Right lung (tissue), 10 donors: ENCODE measurements at places on chromosomes 12 and 14.

GRCh38 chr12:52496054-52496453 lies 3.0 kb upstream of the KRT6A start:
- DNase-seq = no peak

GRCh38 chr14:91149462-91149861 lies 35.6 kb downstream of the DGLUCY start:
- no peak for DNase-seq

DNA sequence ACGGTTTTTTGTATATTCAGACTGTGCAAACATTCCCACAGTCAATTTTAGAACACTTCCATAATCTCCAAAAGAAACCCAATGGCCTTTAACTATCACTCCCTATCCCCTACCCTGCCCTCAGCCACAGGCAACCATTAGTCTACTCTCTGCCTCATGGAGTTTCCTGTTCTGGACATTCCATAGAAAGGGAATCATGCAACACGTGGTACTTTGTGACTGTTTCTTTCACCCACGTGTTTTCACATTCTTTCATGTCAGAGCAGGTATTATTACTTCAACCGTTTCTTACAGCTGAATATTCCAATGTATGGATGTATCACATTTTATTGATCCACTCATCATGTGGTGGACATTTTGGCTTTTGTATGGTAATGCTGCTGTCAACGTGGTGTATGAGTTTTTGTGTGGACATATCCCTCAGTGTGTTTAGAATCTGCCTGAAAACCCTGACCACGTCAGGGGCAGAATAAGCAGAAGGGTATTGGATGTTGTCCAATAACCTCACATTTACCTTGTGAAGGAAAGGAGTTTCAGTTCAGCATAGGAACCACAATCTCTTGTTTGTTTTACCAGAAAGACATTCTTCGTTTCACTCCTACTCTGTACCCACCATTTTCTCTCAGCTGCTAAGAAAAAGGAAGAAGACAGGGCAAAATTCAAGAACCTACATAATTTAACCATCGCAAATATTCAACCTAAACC lies 107.5 kb upstream of the DYRK2 start:
- DNase-seq = no peak

- no peak for DNase-seq
Measured at GRCh38 chr12:122327494-122328385, 61.4 kb upstream of the VPS33A start.

DNA sequence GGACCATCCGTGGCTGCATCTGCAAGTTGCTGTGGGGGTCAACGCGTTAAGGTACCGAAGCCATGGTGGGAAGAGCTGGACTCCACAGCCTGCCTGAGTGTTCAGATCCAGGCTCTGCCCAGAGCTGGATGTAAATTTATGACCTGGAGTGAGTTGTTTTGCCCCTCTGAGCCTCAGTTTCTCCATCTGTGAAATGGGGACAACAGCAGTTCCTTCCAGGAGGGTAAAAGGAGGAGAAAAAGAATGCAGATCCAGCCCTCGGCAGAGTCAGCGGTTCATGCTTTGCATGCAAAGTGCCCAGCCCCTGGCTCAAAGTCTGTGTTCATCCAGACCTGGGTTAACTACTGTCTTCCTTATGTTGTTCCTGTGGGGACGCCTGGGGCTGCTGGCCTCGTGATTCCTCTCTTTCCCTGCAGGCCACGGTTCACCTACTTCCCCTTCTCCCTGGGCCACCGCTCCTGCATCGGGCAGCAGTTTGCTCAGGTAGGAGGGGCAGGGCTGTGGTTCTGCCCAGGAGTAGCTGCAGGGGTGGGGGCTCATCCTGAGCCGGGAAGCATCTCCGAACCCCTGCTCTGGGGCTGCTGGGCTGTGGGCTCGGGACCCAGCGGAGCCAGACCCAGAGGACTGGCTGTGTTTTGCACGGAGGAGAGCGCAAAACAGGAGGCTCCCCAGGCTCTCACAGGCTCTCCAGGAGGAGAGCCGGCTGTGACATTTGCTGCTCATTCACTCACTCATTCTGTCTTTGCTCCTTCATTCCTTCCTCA lies 41.9 kb downstream of the CYP46A1 start:
- DNase-seq = no peak

DNA sequence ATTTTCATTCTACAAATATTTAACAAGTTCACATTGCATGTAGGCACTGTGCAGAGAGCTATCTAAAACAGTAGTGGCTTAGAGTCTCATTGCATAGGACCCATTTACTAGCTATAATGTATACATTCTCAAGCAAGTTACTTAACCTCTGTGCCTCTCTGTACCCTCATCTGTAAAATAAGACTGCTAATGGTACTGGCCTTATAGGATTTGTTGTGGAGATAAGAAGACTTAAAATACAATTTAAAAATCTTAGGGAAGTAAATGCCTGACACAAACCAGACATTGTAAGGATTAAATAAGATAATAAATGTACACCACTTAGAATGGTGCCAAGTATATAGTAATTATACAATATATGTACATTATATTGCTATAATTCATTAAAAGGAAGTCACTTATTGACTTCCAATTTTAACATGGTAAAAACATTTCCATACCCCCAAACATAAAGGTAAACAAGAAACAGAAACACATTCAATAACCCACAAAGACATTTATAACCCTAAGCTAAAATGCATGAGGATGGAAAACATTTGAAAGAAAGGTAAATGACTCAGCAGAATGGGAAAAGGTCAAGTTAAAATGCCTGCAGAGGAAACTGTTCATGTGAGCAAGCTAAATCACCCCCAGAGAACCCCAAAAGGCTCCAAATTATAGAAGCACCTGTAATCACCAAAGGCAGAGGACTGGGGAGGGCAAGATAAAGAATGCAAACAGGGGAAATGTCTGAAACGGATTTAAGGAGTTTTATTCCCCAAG lies 30.8 kb downstream of the RPS6KA5 start:
- DNase-seq = no peak

DNA sequence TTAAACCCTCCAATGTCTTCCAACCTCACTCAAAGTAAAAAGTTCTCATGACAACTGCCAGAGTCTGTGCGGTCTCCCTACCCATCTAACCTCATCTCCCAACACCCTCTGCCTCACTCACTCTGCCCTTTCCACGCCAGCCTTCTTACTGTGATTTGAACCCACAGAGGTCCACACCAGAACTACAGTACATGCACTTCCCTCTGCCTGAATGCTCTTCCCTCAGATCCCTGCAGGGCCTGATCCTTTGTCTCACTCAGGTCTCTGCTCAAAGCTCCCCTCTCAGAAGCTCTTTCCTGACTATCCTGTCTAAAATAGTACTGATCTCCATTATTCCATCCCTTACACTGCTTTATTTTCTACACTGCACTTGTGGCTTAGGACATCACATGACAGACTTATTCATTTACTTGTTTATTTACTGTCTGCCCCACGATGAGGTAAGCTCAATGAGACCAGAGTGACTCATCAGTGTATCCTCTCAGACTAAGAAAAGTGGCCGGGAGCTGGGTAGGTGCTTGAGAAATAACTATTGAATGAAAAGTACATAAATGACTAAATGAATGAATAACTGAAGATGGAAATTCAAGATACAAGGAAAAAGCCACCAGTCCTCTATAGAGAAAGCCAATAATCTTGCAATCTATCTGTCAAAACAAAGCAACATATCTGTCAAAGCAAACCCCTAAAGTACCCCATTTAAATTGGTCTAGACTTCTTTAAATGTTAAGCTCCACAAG lies 17.1 kb downstream of the POMT2 start:
- no peak for DNase-seq

GRCh38 chr12:56296295-56296694 lies 3.8 kb downstream of the CS start:
- DNase-seq = no peak

GRCh38 chr14:97219431-97220017 lies 422.3 kb downstream of the VRK1 start:
- no peak for DNase-seq

GRCh38 chr12:122855928-122856831 lies 20.9 kb downstream of the HIP1R start:
- no peak for DNase-seq

- DNase-seq = no peak
Measured at GRCh38 chr14:64158608-64159007, 135.6 kb downstream of the ESR2 start.

GRCh38 chr12:23354800-23355199 lies 594.7 kb downstream of the SOX5 start:
- no peak for DNase-seq

- no peak for DNase-seq
Measured at GRCh38 chr12:38892087-38892786, 13.2 kb downstream of the CPNE8 start.

DNA sequence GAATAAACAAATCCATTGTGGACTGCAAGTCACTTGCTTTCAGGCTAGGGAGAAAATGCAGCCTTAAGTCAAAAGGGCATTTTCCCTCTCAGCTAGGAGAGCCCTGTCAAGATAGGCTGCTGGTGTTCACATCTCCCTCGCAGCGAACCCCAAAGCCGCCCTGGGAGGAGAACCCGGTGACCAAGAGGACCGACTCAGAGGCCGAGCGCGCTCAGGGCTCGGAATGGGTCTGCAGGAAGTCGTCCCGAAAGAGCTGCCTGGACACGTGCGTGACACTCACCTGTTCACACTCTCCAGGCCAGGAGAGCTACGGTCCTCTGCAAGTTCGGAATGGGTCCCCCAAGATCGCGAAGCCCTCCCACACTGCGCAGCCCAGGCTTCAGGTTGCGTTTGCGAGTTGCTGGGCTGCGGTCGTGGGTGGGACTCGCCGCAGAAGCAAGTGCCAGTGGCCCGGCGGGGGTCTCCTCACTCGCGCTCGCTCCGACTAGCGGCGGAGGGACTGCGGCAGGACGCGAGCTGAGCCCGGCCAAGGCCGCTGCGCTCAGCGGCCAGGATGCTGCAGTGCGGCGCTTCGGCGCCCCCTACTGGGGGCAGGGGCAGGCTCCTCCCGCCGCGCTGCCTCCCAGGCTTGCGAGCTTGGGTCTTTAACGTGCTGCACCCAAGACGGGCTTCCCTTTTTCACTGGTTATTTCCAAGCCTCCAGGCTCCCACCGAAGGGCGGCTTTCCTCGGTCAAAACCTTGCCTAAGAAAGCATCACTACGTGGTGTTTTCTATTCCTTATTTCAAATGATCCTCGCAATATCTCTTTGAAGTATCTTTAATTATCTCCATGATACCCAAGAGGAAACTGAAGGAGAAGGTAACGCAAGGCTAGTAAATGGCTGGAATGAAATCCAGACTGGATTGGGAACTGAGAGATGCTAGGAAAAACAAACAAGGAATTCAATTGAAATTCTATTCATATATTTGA lies at the start of gene RERG:
TSS of gene RERG (minus strand) at position 503 of the 971 bp plus-strand sequence. CDS start 3,928 bp downstream, outside the sequence.
- DNase-seq = peak; percentile 86

GRCh38 chr14:61183196-61183885 lies 97.8 kb downstream of the TMEM30B start:
- DNase-seq = no peak

DNA sequence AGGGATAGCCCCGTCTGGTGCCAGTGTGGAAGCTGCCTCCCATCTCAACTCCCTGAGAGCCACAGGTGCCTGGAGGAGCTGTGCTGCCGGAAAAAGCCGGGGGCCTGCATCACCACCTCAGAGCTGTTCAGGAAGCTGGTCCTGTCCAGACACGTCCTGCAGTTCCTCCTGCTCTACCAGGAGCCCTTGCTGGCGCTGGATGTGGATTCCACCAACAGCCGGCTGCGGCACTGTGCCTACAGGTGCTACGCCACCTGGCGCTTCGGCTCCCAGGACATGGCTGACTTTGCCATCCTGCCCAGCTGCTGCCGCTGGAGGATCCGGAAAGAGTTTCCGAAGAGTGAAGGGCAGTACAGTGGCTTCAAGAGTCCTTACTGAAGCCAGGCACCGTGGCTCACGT lies 25.5 kb upstream of the P2RX4 start:
- no peak for DNase-seq

DNA sequence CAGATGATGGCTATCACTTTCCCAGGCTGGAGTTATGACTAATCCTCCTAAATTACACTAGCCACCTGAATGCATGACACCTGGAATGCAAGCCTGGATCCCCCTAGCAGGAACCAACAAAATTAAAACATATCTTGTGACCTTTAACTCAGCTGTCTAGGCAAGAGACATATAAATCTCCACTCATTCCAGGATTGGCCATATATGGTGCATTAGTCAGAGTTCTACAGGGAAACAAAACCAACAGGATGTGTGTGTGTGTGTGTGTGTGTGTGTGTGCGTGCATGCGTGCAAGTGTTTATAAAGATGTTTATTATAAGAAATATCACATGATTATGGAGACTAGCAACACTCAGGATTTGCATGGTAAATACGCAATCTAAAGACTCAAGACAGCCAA lies 212.8 kb downstream of the KIF21A start:
- DNase-seq = no peak

DNA sequence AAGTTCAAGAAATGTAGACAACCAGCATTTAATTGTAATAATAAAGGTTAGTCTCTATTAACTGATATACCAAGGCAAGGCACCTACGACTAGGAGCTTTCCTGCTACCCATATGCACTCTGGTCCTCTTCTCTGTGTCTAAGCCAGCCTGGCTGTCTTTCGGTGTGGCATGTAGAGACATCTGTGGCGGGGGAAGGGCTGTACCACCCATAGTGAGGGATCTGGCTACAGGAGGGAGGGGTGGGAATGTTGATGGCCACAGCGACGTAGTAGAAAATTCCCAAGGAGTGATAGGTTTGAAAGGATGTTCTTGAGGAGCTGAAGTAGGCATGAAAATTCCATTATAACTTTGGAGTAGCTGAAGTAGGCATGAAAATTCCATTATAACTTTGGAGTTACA lies 344.2 kb downstream of the ATP23 start:
- DNase-seq = no peak

DNA sequence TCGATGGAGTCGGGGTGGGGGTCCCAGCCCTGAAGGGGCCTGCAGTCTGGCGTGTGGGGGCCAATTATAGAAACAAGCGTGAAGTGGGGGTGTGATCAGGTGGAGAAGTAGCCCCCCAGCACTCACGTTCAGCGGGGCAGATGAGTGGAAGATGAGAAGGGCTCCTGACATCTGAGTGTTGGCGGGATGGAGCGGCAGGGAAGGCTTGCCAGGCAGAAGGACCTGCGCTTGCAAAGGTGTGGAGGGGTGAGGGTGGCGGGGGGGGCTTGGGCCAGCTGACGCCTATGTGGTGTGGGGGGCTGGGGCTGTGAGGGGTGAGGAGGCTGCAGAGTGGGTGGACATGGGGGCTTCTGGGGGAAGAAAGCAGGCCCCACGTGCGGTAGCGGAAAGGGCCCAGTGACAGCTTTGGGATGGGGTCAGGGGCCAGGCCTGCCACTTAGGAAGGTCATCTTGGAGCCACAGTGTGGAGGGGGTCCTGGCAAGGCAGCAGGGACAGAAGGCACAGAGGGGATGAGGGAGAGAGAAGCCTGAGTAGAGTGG lies 22.2 kb upstream of the BEGAIN start:
- no peak for DNase-seq

GRCh38 chr14:101373690-101374295 lies 187.5 kb upstream of the DIO3 start:
- no peak for DNase-seq

GRCh38 chr12:48680861-48681260 lies 1.2 kb downstream of the KANSL2 start:
- no peak for DNase-seq

GRCh38 chr12:53004582-53004981 lies 1.7 kb upstream of the EIF4B start:
- no peak for DNase-seq

- DNase-seq = no peak
Measured at GRCh38 chr12:112107306-112108201, 1.0 kb downstream of the NAA25 start.
